Activated gamma-delta T cell treated with Interleukin-2 at 50 U/mL for 16 hours (primary cell): ENCODE measurements at places on chromosomes 13 and 19.

- DNase-seq = no peak
Measured at GRCh38 chr13:95920485-95920884, 132.7 kb downstream of the UGGT2 start.

DNA sequence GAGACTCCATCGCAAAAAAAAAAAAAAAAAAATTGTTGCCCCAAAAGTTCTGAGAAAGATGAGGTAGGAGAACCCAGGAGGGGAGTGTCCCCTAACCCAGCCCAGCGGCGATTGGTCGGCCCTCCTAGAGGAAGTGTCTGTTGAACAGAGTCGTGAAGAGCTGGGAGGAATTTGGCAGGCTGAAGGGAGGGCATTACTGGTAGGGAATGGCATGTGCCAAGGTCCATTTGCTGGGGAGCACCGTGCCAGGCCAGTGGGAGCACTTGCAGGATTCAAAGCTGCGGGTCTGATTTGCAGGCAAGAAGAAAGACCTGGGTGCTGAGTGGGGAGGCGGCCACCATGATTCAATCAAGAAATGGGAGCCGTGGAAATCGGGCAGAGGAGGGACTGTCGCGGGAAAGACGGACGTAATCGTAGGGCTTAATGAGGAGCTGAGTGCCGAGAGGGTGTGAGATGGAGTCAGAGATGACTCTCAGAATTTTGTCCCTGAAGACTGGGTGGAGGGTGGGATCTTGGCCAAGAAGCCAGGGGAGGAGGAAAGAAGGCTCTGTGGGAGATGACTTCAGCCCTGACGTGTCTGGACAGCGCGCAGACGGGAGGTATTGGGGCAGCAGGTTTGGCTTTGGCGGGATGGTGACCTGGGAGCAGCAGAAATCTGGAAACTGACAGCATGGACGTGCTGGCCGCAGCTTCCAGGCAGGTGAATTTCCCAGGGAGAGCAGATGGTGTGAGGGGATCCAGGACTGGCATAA lies 15.4 kb downstream of the CERS4 start:
- DNase-seq = no peak

GRCh38 chr13:98957731-98958442 lies 20.0 kb downstream of the DOCK9 start:
- DNase-seq = no peak

DNA sequence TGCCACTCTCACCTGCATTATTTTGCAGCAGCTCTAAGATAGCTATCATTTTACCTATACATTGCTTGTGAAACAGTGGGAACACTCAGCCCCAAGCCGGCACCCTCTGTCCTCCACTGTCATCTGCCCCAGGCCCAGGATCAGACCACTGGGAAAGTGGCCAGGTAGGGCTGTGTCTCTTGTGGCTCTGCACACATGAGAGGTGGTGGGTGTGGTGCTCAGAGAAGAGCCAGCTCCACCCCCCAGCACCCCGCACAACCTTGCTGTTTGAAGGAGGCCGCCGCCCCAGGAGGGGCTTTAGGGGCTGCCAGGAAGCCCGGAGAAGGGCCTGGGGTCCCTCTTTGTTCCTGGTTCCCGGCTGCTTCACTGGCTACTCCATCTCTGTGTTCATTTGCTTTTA lies 26.6 kb downstream of the PPP1R37 start:
- no peak for DNase-seq

DNA sequence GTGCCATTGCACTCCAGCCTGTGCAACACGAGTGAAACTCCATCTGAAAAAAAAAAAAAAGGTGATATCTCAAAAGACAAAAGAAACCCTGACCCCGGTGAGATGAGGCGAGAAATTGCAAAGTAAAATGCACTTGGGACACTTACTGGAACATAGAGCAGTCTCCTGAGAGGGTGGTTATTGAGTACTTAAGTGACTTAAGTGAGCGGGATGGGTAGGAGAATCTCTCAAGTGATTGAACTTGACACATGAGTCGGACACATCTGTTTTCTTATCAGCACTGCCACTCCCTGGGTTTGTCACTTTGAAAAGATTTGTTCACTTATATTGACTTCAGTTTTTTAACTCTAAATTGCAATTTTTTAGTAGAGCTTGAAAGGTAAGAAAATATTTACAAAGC lies 2.8 kb downstream of the ZNF429 start:
- DNase-seq = no peak

DNA sequence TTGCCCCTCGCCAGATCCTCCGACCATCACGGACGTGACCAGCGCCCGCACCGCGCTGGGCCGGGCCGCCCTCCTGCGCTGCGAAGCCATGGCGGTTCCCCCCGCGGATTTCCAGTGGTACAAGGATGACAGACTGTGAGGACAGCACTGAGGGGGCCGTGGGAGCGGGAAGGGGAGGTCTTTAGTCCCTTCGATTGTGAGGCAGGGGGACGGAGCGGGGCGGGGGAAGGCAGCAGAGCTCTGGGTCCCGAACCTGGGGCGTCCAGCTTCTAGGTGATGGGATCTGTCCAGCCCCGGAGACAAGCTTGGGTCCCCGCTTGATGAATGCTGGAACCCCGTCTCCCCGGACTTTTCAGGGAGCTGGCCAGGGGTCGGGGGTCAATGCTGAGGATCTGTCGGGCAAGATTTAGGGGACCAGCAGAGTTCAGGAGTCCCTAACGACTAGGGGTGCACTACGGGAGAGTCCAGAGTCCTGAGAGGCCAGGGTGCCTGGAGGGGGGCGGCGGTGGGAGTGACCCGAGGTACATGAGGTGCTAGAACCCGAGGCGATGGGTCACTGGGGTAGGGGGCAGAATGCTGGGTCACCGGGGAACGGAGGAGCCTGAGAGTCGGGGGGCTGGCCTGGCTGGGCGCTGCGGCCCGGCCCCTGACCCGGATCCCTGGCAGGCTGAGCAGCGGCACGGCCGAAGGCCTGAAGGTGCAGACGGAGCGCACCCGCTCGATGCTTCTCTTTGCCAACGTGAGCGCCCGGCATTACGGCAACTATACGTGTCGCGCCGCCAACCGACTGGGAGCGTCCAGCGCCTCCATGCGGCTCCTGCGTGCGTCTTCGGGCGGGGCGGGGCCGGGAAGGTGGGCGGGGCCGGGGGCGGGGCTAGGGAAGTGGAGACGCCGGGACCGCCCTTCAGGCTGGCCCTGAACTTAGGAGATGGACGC lies 14.6 kb downstream of the VSIG10L start:
- DNase-seq = peak; percentile 42

- peak; percentile 50 for DNase-seq
Measured at GRCh38 chr13:46553886-46554858, 1.2 kb downstream of the LRCH1 start.

DNA sequence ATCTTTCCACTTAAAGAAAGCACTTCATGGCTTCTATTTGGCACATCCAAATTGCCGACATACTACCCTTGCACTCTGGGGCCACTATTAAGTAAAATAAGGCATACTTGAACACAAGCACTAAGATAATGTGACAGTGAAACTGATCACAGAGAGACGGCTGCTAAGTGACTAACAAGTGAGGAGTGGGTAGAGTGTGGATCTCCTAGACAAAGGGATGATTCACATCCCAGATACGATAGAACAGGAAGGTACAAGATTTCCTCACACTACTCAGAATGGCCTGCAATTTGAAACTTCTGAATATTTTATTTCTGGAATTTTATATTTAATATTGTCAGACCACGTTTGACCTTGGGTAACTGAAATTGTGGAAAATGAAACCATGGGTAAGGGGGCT lies 1721.8 kb upstream of the SPRY2 start:
- DNase-seq = no peak

DNA sequence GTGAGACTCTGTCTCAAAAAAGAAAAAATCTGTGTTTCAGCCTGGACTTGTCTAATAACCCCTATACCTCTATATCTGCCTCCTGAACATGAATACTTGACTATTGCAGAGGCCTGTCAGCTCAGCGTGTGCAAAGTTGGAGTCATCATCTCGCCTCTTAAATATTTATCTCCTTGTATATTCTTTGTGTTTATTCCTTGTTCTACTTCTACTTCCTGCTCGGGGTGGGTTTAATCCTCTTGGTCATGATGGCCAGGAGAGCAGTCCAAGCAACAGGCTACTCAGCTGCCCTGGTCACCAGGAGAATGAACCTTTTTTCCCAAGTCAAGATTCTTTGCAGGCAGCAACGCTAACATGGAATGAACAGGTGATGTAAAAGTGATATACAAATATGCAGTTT lies 119.1 kb downstream of the PCCA start:
- no peak for DNase-seq

DNA sequence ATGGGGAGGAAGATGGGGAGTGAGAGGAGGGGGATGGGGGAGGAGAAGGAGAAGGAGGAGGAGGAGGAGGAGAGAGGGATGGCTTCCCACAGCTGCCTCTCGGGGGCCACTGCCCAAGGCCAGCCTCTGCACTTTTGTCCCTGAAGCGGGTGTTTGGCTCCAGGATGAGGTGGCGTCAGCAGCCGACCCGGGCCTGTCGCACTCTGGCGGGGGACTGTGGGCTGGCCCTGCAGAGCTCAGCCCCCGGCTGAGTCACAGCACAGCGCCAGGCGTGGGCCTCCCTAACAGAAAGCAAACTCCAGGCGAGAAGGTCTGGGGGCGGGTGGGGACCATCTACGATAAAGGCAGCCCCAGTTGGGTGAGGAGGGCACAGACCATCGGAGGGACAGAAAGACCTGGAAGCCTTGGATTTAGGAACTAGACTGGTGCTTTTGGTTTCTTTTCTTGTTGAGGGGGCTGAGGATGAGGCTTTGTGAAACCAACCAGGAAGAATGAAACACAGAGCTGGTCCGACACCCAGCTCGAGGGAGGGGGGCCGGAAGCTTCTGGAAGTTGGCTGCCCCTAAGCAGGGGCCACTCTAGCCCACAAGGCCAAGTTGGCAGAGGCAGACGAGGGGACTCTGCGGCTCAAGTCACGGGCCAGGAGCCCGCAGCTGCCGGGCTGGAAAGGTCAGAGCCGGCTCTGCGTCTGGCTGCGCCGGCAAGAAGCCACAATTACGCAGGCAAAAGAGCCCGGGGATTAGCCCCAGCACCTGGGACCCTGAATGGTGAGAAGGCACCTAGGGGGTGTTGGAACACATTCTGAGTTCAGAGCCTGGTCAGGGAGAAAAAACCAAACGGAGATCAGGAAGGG lies 18.2 kb downstream of the LSM4 start:
- DNase-seq = peak; percentile 82

- DNase-seq = no peak
Measured at GRCh38 chr13:29481603-29482002, 113.9 kb downstream of the SLC7A1 start.

- DNase-seq = no peak
Measured at GRCh38 chr13:107293924-107294323, 726.0 kb upstream of the ARGLU1 start.

GRCh38 chr19:43425567-43426392 lies 11.1 kb downstream of the TEX101 start:
- no peak for DNase-seq

DNA sequence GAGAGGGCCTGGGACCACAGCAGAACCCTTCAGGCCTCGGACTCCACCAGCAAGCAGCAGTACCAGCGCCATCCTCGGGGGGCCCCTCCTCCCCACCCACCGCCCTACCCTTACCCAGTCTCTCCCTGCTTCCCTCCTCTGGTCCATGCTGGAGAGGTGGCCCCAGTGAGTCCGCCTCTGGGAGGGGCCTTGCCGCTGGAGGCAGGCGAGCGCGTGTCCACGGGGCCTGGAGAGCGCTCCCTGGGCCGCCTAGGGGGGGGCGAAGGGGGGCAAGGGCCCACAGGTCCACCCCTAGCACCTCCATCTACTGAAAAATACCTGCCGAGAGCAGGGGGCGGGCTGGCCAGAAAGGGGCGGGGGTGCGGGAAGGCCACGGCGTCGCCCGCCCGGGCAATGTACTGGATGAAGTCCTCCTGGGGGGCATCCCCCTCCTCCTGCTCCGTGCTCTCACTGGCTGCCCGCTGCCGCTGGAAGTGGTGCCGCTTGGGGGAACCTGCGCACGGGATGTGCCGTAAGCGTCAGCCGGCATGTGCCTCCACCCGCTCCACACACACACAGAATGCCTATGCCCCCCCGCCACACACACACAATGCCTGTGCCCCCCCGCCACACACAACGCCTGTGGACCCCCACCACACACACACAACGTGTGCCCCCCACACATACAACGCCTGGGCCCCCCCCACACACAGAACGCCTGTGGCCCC lies 6.9 kb downstream of the CBARP start:
- no peak for DNase-seq

- DNase-seq = peak; percentile 52
Measured at GRCh38 chr19:13840305-13841085, 36.4 kb upstream of the NANOS3 start.

- no peak for DNase-seq
Measured at GRCh38 chr13:93058301-93058700, 168.3 kb upstream of the GPC6 start.

- no peak for DNase-seq
Measured at GRCh38 chr13:40143106-40143505, 487.6 kb downstream of the COG6 start.
